ENCODE measurements at places on chromosomes 3 and 15. TPM values are rescaled to one million over a fixed set of nuclear protein-coding genes. Genes with fewer than 3 reads are reported as not detected.
A peak's percentile ranks its signal among the peaks of the same experiment; 100 is the strongest.

DNA sequence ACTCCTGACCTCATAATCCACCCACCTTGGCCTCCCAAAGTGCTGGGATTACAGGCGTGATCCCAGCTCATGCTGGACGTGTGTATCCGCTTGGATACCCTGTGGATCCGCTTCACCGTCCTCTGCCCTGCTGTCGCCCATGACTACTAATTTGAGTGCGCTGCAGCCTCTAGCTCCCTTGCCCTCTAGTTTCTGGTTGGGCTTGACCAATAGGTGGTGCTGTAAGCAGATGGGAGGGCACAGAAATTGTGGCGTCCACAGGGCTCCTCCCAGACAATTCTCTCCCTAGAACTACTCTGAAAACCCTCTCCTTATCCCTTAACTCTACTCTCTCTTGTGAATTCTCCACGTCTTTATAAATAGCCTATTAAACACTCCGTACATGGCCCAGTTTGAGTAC is 36.2 kb downstream of the ZPLD1 start:
- H3K4me1 ChIP-seq: no peaks in the 10 kb centered on the region
- no peaks in the 10 kb centered on the region for H3K36me3 ChIP-seq
- H3K27ac ChIP-seq: no peak overlapping the region
- DNase-seq: no peak

Gene GOLGA8G
- total RNA-seq: not detected

DNA sequence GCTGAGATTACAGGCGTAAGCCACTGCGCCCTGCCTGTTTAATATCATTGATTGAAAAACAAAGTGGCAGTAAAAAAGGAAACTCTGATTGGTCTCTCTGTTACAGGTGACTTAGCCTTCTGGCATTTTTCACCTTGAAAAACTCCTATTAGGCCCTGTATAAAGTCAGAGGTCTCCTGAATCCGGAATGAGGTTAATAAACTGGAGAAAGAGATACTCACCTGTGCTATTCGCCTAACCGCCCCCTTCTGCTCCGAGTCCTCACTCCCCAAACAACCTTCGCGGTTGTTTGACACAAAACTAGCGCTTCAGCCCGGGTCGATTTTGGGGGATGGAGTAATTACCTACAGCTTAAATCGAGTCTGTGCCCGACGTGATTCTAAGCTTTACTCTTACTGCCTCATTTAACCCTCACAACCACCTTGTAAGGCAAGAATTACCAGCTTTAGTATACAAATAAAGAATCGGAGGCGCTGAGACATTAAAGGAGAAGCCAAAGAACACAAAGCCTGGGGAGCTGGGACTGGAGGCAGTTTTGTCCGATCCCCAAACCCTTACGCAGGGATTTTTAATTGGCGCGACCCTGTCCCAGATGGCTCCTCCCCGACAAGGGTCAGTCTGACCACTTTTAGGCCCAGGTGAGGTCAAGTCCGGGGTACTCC is 441 bp downstream of the CEP70 start:
- H3K4me1 ChIP-seq: peaks cover 24% of the 10 kb centered on the region
- no peaks in the 10 kb centered on the region for H3K36me3 ChIP-seq
- peak overlapping the region; percentile 88 for H3K27ac ChIP-seq
- no peak for DNase-seq
- peak overlapping the region; percentile 66 for H3K4me3 ChIP-seq

DNA sequence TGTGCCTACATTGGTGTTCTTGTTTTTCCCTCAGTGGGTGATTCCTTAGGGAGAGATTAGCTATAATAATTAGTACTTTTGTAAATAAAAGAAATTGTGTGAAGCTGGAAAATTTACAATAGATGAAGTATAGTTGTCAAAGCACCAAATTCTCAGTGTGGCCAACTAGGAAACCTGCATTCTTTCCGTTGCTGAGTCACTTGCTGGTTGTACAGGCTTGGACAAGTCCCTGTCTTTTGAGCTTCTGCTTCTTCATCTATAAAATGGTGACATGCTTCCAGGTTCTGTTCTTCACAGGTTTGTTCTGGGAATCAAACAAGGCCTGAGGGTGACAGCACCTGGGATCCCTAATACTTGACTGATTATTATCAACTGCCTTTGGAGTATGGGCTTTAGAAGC is 184.1 kb upstream of the HES1 start:
- H3K27ac ChIP-seq: no peak overlapping the region
- no peak overlapping the region for H3K4me3 ChIP-seq
- H3K4me1 ChIP-seq: no peaks in the 10 kb centered on the region
- no peaks in the 10 kb centered on the region for H3K36me3 ChIP-seq

Gene UROC1
- total RNA-seq: not detected

DNA sequence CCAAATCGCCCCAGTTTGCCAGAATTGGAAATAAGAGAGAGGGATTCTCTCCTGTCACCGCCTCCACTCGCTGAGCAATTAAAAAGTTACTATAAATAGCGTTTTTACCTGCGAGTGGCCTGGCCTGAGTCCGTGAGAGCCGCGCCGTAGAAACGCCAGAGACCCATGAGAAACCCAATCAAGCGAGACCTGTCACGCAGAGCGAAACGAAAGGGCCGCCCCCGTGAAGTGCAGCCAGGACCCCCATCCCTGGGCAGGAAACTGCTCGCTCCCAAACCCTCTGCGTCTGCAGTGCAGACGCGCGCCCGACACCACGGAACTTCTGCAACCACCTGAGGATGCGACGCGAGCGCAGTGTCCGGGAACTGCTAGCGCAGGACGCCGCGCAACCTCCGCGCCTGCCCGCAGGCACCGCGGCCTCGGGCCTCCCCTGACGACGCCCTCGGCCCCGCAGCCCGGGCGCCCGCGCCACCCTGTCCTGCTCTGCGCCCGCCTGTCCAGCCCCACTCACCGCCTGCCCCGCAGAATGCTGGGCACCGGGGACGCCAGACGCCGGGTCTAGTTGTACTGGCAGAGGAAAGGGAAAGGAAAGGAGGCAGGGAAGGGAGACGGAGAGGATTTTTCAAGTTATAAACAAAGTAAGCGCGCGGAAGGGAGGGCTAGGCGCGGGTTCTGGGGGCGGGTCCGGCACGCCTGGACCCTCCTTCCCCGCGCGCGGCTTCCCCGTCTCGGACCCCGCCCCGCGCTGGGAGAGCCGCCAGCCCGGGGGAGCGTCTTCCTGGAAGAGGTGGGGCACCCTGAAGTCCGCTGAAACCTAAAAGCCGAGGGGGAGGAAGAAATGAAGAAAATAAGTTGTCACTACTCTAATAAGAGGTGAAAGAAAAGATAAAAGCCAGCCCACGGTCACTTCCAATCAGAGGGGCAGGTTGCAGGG is at the start of gene PLSCR4:
PLSCR4 (minus strand) TSS at position 657 of the 934 bp plus-strand sequence. CDS start 29,034 bp downstream, outside the sequence.
- H3K27me3 ChIP-seq: no peaks in the 10 kb centered on the region
- H3K36me3 ChIP-seq: no peaks in the 10 kb centered on the region
- DNase-seq: peak; percentile 89
- H3K27ac ChIP-seq: peak within 1 kb of the TSS; percentile 87

GRCh38 chr3:191557322-191557721 is 96.4 kb downstream of the PYDC2 start:
- H3K4me3 ChIP-seq: no peak overlapping the region
- H3K4me1 ChIP-seq: no peaks in the 10 kb centered on the region
- H3K27me3 ChIP-seq: no peaks in the 10 kb centered on the region
- no peak for DNase-seq
- no peaks in the 10 kb centered on the region for H3K36me3 ChIP-seq

- no peak overlapping the region for H3K27ac ChIP-seq
- no peaks in the 10 kb centered on the region for H3K36me3 ChIP-seq
- no peak overlapping the region for H3K4me3 ChIP-seq
- H3K4me1 ChIP-seq: no peaks in the 10 kb centered on the region
- no peaks in the 10 kb centered on the region for H3K27me3 ChIP-seq
- no peak for DNase-seq
Measured at GRCh38 chr3:74631351-74632140, 17.1 kb upstream of the CNTN3 start.

DNA sequence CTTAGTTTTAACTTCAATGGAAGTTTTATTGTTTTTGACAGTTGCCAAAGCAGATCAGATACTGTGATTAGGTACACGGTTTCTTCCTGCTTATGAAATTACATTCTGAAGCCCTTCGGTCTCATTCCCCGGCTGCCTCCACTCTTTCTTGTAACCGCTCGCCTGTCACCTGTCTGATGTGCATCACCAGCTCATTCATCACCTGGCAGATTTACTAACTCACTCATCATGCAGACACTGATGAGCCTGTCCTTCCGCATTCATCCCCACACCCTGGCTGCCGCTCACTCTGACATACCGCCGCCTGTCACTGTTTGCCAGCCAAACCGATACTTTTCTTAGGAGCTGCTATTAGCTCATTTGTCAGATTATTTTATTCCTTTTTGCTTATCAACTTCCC is 82.8 kb upstream of the NSMCE3 start:
- no peaks in the 10 kb centered on the region for H3K27me3 ChIP-seq
- H3K4me3 ChIP-seq: no peak overlapping the region
- no peaks in the 10 kb centered on the region for H3K36me3 ChIP-seq
- H3K4me1 ChIP-seq: no peaks in the 10 kb centered on the region
- no peak overlapping the region for H3K27ac ChIP-seq
